ENCODE measurements at places on chromosomes 5 and 9.

- DNase-seq = no peak
Measured at GRCh38 chr9:130193531-130194377, 21.6 kb downstream of the NCS1 start.

DNA sequence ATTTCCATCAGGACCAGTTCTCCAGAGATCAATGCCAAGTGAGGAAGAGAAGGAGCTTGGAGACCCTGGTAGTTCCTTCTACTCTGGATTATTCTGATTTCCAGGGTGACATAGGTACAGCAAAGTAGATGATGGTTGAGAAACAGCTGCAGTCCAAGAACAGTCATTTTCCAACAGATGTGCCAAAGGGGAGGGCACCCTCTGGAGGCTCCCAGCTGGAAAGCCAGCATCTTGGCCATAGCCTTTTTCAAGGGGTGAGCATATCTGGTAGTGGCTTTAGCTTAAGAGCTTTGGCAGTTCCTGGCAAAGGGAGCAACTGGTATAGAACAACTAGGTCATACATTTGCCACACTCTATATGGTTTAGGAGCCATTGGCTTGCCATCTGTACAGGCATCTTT is 492.7 kb downstream of the RASEF start:
- no peak for DNase-seq

DNA sequence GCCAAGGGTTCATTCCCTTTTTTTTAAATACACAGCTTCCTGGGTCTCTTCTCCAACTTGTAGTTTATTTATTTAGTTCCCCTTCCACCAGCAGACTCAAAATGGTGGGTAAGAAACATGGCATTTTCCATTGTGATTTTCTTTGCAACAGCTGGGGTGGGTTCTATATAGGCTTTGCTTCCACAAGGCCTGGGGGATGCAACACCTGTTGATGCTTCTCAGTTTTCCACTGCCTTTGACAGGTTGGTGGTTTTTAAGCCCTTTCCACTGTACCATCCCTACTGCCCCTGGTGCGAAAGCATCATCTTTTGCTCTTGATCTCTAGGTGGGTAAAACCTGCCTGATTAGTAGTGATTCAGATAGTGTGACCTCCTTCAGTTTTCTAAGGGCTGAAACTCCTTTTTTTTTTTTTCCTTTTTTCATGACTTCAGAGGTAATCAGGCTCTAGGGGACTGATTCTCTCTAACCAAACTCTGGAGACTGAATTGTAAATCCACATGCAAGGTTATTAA is 8.5 kb downstream of the KDM3B start:
- DNase-seq = no peak

- DNase-seq = no peak
Measured at GRCh38 chr9:126411225-126411947, 84.8 kb downstream of the MVB12B start.

- no peak for DNase-seq
Measured at GRCh38 chr9:9998491-9999287, 614.1 kb downstream of the PTPRD start.

DNA sequence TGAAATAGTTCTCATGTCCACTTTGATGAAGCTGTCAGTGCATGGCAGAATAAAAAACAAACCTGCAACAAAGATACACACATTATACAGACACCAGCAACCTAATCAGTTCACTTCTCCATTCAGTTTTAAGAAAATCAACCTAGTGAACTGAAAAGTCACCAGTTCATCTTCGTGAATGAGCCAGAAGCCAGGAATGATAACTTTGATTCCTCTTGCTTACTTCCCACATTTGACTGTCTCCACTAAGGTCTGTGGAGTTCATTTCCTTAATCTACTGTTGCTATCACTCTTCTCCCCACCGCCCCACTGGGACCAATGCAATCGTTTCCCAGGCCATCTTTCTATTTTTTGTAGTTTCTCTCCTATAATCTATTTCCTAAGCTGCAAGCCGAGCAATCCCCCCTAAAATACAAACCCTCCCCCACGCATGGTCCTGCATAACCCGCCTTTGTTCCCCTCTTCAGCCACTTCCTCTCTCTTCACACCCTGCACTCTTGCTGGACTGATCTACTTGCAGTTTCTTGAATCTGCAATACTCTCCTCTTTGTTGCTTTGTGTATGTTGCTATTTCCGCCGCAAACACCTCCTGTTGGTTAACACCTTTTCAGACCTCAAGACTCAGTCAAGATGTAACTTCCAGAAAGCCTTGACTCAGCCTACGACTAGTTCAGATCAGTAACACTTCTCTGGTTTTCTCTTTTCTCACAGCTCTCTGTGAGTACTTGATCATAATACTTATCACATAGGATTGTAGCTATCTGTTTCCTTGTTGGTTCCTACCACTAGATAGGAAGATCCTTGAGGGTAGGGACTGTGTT is 16.6 kb downstream of the STOM start:
- no peak for DNase-seq

DNA sequence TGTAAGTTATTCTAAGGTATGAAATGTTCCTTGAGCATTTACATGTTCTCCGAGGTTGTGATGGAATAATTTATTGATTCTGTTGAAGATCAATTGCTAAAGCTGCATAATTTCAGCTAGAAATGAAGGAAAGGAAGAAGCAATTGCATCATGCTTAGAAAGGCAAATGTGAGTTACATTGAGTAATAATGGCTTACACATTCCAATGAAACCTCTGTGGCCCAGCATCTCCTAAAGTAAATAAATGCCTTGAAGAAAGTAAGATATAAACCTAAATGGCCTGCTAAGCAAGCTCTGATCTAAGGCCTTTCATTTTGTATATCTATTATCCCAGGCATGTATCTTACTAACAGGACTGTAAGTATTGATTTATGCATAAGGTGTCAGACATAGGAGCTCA is 677.3 kb upstream of the RGMB start:
- no peak for DNase-seq

DNA sequence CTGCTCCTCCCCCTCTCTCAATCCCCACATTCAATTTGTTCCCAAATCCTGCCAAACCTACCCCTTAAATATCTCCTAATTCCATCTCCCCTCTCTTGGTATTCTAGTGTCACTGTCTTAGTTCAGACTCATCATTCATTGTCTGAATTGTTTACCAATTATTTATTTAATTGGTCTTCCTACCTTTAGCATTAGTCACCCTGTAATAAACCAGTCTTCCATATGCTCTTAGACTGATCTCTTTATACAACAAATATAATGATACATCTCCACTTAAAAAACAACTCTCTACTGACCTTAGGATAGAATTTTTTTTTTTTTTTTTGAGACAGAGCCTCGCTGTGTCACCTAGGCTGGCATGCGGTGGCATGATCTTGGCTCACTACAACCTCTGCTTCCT is 51.4 kb downstream of the RFK start:
- DNase-seq = no peak

- peak; percentile 56 for DNase-seq
Measured at GRCh38 chr5:143229896-143230675, 173.4 kb downstream of the NR3C1 start.

- no peak for DNase-seq
Measured at GRCh38 chr9:83047839-83048775, 14.8 kb downstream of the RASEF start.

- DNase-seq = no peak
Measured at GRCh38 chr9:79565245-79565644, 6.5 kb upstream of the TLE4 start.

- no peak for DNase-seq
Measured at GRCh38 chr5:55141945-55142690, 17.9 kb upstream of the GPX8 start.

GRCh38 chr9:115591584-115591984 is 473.6 kb upstream of the TNC start:
- peak; percentile 99 for DNase-seq

- no peak for DNase-seq
Measured at GRCh38 chr9:93197670-93198069, 13.7 kb downstream of the WNK2 start.

- DNase-seq = no peak
Measured at GRCh38 chr9:91157883-91158282, 203.8 kb downstream of the AUH start.

GRCh38 chr9:131593936-131594665 is 48.8 kb downstream of the PRRT1B start:
- DNase-seq = no peak

DNA sequence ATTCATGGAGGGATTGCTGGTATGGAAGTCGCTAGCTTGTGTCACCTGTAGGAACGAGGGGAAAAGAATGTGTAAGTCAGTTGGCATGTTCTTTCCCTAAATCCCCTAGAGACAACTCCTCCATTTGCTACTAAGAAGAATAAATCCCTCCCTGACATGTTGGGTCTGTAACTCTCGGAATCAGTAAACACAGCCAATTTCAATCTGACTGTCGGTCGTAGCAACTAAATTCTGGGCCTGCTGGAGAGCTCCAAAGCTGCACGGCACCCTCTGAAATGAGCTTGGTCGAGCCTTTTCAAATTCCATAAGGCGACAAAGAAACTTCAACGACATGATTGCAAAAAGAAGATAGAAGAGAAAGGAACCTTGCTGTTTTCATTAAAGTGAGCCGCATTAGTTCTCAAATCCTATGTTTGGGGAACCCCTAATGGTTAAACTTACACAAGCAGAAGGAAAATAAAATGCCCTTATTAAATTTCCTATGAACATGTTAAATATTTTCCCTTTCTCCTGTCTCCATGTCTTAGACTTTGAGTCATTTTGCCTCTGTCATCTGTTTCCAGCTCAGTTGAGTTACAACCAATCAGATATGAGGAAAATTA is 735.8 kb upstream of the WWC1 start:
- no peak for DNase-seq

- no peak for DNase-seq
Measured at GRCh38 chr9:5321058-5321457, 16.5 kb upstream of the RLN2 start.

GRCh38 chr5:172533399-172534228 is 79.3 kb upstream of the SH3PXD2B start:
- no peak for DNase-seq

DNA sequence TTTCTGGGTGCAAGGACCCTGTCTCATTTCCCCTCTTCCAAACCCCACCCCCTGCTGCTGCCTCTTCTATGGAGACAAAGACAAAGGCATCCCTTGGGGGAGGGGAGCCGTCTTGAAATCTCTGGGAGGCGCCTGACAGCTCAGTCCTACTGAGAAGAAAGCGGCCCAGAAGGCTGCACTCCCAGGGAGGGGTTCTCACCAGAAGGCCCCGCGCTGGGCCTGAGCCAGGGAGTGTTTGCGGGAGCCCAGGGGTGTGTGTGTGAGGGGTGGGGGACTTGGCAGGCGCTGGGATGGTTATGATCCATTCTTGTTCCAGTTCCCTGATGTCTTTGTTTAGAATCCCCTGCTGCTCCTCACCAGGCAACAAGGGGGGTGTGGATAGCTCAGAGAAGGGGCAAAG is 45.7 kb upstream of the ALDH1B1 start:
- DNase-seq = no peak

DNA sequence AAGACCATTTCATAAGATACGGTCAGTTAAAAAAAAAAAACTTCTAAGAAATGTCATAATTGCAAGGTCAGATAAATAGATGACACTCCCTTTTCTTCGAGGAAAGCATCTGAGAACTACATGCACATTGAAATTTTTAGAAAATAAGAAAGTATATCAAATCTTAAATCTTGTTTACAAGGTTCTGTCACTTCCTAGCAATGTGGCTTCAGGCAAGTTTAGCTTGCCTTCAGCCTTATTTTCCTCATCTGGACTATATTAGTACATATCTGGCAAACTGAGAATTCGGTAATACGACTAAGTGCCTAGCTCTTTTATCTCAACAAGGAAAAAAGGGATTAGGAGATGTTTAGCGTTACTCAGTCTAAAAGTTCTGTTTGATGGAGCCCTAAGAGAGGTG is 32.5 kb upstream of the OR2K2 start:
- DNase-seq = peak; percentile 30

- no peak for DNase-seq
Measured at GRCh38 chr5:163459462-163459818, 462 bp downstream of the NUDCD2 start.

DNA sequence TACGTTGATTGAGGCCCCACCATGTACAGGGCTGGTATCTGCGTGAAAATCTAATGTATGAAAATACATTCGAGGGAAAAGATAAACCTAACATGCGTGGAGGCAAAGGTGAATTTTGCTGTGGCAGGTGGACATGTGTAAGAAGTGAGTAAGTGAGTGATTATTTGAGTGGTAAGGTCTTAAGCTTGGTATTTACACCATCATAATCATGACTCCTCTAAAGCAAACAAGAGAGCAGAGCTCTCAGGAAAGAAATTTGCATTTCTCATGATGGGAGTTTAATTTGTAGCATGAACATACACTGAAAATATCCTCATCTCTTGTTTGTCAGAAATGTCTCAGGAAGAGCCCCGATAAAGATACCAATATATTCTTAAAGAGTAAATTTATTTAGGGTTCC is 260.6 kb downstream of the PSAT1 start:
- DNase-seq = no peak

DNA sequence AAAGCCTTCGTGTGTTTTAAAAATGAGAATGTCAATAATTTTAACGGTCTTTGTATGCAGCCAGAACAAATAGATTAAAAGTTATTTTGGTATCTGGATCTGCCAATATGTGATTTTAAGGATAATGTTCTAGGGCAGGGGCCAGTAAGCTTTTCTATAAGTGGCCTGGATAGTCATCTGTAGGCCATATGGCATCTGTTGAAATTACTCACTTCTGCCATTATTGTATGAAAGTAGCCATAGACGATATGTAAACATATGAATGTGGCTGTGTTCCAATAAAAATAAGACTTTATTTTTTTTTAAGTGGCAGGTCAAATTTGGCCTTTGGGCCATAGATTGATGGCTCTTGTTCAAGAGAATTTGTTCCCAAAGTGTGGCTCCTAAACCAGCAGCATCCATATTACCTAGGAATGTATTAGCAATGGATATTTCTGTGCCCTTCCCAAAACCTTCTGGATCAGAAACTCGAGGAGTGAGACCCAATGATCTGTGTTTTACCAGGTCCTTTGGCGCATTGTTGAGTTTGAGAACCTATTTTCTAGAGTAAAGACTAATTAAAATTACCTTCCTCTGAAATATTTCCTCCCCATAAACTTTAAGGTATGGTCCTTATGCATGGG is 55.9 kb downstream of the C6 start:
- DNase-seq = no peak

- no peak for DNase-seq
Measured at GRCh38 chr5:179324760-179325295, 20.4 kb downstream of the ADAMTS2 start.

- DNase-seq = no peak
Measured at GRCh38 chr9:121182101-121182836, 19.4 kb downstream of the RAB14 start.

GRCh38 chr9:75231167-75231566 is 142.9 kb downstream of the OSTF1 start:
- DNase-seq = no peak

GRCh38 chr5:133644000-133644865 is 31.9 kb upstream of the FSTL4 start:
- no peak for DNase-seq

All from HFF-Myc (cell line).